ENCODE measurements at places on chromosomes 5 and 9. TPM values are rescaled to one million over a fixed set of nuclear protein-coding genes. Genes with fewer than 3 reads are reported as not detected.

GRCh38 chr5:115389799-115390382 is 93.4 kb upstream of the CCDC112 start:
- no peaks in the 10 kb centered on the region for H3K4me1 ChIP-seq
- no peak overlapping the region for H3K27ac ChIP-seq
- H3K36me3 ChIP-seq = no peaks in the 10 kb centered on the region
- H3K4me3 ChIP-seq = no peak overlapping the region
- DNase-seq = peak; percentile 66
- H3K27me3 ChIP-seq = no peaks in the 10 kb centered on the region

DNA sequence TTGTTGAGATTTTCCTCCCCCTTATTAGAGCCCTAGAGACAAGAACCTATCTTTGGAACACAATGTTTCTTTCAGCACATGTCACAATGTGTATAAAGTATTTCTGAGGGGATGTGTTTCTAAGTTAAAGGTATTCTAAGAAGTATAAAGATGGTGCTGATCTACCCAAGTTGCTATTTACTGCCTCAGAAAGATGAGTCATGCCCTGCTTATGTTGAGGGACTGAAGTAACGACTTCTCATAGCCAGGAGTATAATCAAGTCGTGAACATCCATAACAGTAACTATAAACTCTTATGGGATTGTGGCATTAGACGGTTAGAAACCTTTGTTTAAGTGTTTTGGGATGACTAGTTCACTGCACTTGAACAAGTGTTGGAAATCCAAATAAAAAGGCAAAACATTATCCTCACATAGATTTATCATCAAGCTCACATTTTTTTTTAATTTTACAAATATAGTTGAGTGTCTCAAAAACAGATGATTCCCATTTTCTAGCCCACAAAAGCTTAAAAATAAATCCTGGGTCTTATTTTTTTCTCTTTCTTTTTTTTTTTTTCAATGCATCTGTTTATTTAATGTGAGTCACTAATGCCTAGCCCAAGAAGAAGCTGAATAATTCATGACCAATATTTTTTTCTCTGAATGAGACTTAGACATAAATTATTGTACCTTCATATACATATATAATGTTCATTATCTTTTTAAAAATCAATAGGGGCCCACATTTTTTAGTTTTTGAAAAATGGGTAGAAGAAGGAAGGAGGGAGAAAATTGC is 12.2 kb upstream of the TMEM252 start:
- H3K36me3 ChIP-seq = no peaks in the 10 kb centered on the region
- H3K4me3 ChIP-seq = no peak overlapping the region
- no peaks in the 10 kb centered on the region for H3K27me3 ChIP-seq
- H3K27ac ChIP-seq = no peak overlapping the region
- no peaks in the 10 kb centered on the region for H3K4me1 ChIP-seq
- DNase-seq = no peak

DNA sequence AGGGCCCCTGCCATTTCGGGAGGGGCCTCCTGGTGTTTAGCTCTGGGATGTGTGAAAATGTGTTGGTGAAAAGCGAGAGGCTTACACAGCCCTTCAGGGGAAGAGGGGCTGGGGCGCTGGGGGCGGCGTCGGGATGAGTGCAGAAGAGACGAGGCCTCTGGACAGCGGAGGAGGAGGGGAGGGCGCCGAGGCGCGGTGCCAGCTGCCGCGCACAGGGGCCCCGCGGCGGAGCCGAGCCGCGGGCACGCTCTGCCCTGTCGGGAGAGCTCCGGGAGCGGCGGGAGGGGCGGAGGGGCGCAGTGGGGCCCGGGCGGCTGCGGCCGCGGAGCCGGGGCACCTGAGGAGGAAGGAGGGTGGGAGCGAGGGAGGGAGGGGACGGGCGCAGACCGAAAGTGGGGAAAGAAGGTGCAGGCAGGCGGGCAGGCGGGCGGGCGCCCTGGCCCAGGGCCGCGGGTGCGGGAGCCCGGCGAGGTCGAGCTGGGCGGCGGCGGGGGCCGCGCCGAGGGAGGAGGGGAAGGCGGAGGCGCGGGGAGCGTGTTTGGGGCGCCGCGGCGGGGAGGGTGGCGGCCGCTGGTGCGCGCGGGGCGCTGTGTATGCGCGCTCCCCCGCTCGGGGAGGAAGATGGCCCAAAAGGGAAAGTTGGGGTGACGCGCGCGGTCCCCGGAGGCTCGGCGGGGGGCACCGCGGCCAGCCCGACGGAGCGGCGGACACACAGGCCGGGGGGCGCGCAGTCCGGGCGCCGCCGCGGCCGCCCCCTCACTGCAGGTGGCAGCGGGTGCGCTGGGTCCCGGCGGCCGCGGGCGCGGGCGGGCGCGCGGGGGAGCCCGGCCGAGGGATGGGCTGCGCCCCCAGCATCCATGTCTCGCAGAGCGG is at the start of gene PDE8B:
TSS of gene PDE8B (plus strand) at position 590 of the 873 bp plus-strand sequence. CDS start at position 836, 246 bp downstream.
- H3K4me1 ChIP-seq = peaks cover 8% of the 10 kb centered on the region
- no peaks in the 10 kb centered on the region for H3K36me3 ChIP-seq
- no peak within 1 kb of the TSS for H3K4me3 ChIP-seq
- no peaks in the 10 kb centered on the region for H3K27me3 ChIP-seq
- no peak for DNase-seq
- no peak within 1 kb of the TSS for H3K27ac ChIP-seq

- no peak overlapping the region for H3K27ac ChIP-seq
- H3K36me3 ChIP-seq = no peaks in the 10 kb centered on the region
- no peaks in the 10 kb centered on the region for H3K4me1 ChIP-seq
- H3K27me3 ChIP-seq = no peaks in the 10 kb centered on the region
- H3K4me3 ChIP-seq = no peak overlapping the region
Measured at GRCh38 chr9:96009690-96010472, 134.4 kb downstream of the ERCC6L2 start.

DNA sequence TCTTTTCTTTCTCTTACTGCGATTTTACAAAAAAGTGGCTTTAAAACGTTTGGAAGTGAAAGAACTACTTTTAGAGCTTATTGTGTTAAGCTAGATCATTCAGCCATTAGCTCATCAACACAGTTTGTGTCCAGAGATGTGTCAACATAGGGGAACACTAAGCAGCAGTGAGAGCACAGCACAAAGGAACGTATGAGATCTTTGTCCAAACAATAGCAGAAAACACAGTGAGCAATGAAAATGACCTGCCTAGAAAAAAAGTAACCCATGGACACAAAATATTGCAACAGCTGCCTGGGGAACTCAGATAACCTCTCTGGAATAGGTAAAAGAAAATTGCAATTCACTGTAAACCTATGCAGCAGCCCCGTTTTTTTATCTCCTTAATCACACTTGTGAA is 372.5 kb downstream of the ARHGEF28 start:
- no peak overlapping the region for H3K27ac ChIP-seq
- H3K36me3 ChIP-seq = no peaks in the 10 kb centered on the region
- H3K4me3 ChIP-seq = no peak overlapping the region
- no peak for DNase-seq
- no peaks in the 10 kb centered on the region for H3K27me3 ChIP-seq
- no peaks in the 10 kb centered on the region for H3K4me1 ChIP-seq

- no peaks in the 10 kb centered on the region for H3K4me1 ChIP-seq
- no peaks in the 10 kb centered on the region for H3K27me3 ChIP-seq
- no peaks in the 10 kb centered on the region for H3K36me3 ChIP-seq
- H3K4me3 ChIP-seq = no peak overlapping the region
- H3K27ac ChIP-seq = no peak overlapping the region
Measured at GRCh38 chr5:176776916-176777315, 33.4 kb upstream of the UNC5A start.

DNA sequence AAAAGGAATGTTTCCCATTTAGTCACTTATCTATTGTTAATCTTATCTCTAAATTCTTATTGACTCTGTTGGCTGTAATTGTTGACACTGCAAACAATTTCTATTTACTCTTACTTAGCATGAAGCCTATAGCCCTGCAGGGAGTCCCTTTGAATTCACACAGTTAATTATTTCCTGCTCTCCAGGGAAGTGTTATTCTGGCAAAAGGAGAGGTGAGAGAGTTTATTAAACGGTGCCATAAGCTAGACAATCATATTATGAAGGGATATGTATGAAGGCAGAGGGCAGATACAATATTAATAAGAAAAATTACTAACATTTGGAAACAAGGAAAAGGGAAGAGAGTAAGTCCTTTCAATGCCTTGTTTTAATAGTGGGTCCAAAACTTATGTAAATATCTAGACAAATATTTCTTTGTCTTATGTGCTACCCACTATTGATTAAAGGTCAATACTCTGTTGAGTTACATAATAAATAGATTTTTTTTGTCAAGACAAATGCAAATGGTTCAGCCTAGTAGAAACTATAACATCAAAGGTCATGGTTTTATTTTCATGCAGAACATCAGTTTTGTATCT is 107.1 kb downstream of the CDH18 start:
- H3K27ac ChIP-seq = no peak overlapping the region
- no peaks in the 10 kb centered on the region for H3K4me1 ChIP-seq
- no peak overlapping the region for H3K4me3 ChIP-seq
- H3K27me3 ChIP-seq = no peaks in the 10 kb centered on the region
- no peaks in the 10 kb centered on the region for H3K36me3 ChIP-seq

GRCh38 chr5:72480841-72481240 is 26.4 kb downstream of the ZNF366 start:
- H3K36me3 ChIP-seq = no peaks in the 10 kb centered on the region
- no peaks in the 10 kb centered on the region for H3K4me1 ChIP-seq
- no peak overlapping the region for H3K27ac ChIP-seq
- no peak for DNase-seq
- no peaks in the 10 kb centered on the region for H3K27me3 ChIP-seq

CBY3 gene
- total RNA-seq = not detected

CCDC152 gene
- total RNA-seq = 20.8 TPM
